ENCODE measurements at places on chromosomes 2 and 18.

DNA sequence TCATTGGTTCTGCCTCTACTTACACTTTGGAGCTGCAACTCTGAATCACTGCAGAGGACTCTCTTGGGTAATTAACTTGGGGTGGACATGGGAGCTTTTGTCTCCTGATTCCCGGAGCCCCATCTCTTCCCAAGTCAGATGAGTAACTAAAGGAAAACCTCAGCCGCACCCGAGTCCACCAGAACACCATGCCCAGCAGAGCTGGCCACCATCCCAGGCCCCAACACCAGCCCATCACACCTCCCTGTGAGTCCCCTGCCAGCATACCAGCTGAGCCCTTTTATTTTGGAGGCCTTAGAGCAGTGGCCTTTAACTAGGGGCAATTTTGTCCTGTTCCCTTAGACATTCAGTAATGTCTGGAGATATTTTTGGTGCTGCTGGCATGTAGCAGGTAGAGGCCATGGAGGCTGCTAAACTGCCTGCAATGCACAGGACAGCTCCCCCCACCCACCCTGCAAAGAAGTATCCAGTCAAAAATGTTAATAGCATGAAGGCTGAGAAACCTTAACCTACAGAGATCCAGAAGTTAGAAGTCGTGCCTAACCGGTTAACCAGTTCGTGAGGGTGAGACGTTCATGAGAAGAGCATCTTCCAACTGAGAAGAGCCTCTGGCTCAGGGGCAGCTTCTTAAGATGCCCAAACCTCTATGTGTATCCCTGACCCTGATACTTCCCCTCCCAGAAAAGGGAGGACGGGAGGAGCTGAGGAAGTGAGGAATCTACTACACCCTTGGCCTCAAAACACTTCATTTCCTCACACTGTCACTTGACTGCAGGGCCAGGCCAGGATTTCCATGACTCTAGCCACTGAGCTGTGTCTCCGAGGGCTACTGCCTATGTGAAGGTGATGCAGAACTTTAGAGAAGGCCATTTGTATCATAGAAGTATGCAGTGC lies 139.9 kb upstream of the EPAS1 start:
- no peak for DNase-seq

GRCh38 chr2:218428846-218429558 lies 10.1 kb downstream of the VIL1 start:
- no peak for DNase-seq

GRCh38 chr18:21656402-21656801 lies 44.3 kb downstream of the SNRPD1 start:
- no peak for DNase-seq

GRCh38 chr2:164457271-164457670 lies 164.0 kb downstream of the GRB14 start:
- no peak for DNase-seq

GRCh38 chr2:26571316-26571715 lies 69.8 kb downstream of the CIB4 start:
- no peak for DNase-seq
